OCI-M1 (cell line): ENCODE measurements at places on chromosomes 7 and 10.

DNA sequence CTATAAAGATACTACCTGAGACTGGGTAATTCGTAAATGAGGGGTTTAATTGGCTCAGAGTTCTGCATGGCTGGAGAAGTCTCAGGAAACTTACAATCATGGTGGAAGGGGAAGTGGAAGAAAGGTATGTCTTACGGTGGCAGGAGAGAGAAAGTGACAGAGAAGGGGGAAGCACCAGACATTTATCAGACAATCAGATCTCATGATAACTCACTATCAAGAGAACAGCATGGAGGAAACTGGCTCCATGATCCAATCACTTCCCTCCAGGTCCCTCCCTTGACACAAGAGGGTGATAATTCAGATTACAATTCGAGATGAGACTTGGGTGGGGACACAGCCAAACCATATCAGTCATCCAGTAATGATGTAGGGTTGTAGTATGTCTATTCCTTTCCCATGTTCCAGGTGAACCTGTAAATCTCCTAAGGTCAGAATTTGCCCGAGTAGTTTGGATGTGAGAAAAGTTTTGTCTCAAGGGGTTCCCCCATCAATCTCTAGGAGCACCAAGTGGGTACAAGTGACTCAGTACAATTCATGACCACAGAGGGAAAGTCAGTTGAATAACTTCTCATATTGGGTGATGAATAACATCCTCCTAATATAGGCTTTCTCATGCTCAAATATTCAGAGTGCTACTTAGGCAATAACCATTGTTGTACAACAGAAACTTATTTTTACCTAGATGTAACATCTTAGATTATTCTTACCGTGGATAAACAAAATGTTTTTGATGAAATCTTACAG is 39.7 kb upstream of the MTPN start:
- no peak for DNase-seq

DNA sequence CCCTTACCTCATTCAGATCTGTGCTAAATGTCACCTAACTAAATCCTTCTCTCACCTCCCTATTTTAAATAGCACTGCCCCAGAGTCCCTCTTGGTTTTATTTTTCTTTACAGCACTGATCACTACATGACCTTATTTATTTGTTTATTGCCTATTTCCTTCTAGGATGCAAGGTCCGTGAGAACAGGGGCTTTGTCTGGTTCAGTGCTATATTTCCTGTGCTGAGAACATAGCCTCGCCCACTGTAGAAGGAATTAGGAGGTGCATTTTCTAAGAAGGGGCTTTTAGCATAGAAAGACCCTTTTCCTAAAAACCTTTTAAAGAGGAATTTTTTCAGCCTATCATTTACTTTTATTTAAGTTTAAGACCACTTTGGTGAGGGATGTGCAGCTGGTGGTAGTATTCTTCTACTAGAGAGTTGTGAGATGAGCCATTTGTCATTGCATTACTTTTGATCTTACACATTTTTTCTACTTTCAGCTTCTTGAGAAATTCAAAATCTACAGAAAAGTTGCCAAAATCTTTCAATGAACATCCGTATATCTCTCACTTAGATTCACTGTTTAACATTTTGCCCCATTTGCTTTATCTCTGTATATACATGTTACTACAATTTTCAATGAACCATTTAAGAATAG is 13.5 kb upstream of the PCGF5 start:
- no peak for DNase-seq

- DNase-seq: no peak
Measured at GRCh38 chr10:26314265-26315013, 97.9 kb downstream of the GAD2 start.

DNA sequence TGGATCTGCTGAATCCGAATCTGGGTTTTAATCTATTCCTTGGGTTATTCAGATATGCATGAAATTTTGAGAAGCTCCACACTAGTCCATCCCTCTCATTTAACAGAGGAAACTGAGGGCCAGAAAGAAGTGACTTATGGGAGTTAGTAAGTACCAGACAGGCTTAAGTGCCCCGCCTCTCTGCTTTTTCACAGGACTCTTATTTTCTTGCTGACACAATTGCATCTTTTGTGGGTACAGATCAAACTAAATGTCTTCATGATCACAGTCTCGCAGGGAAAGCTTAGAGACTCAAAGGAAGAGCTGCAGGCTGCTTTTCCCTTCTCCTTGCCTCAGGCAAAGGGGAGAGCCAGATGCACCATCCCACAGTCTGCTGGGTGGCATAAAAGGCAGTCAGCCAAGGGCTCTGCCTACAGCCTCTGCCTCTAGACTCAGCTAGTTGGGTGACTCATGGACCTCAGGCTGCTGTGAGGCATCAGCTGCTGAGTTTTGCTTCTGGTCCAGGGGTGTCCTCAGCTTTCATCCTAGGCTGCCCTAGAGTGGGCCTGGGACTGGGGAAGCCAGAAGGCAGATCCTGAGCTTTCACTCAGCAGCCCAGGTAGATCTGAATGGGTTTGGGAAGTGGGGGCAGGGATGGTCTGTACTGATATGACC is 11.6 kb downstream of the GOLGA7B start:
- DNase-seq: no peak

- no peak for DNase-seq
Measured at GRCh38 chr10:80647173-80647833, 109.6 kb downstream of the SH2D4B start.

- DNase-seq: no peak
Measured at GRCh38 chr10:113161066-113161465, 211.0 kb downstream of the TCF7L2 start.

DNA sequence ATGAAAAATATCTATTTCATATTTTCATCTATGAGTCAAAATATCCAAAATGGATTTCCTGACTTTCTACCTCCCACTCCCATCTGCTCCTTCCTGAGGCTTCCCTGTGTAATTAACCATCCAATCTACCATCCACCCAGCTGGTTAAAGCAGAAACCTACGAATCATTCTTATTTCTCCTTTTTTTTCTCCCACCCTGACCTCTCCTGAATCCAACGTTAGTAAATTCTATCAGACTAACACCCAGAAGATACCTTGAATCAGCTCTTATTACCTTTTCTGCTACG is 3.7 kb upstream of the LIPF start:
- no peak for DNase-seq

DNA sequence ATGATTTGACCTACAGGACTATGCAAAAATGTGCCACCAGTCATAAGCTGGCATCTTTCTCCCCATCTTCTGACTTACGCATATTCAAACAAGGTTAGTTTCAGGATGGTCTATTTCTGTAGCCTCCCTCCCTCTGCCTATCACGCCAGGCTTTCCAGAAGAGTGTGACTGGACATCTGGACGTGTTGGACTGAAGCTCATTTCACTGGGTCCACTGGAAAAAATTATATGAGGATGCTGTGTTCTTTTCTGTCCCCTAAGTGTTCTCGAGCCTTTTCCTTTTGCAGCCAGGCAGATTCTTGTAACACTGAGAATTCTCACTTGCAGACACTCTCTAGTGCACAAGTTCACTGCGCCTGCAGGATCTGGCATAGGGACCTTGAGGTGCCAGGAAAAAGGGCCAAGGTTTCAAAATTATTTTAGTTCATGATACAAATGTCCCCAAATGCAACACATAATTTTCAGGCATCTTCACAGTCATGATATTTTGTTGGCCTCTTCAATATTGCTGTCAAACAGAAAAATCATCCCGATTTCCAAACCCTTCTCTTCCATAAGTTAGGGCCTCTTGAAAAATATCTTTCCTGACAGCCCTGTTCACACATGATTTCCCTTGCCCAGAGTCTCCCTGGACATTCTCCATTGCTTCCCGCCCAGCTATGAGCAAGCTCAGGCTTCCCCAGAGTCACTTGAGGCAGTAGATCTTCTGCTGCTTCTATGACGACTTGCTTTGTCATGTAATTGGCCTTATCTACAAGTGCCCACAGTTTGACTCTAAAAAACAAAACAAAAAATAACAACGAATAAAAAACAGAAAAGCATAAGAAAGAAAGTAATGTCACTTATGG is 170.4 kb downstream of the BMPER start:
- DNase-seq: peak; percentile 39

- no peak for DNase-seq
Measured at GRCh38 chr10:91424016-91424415, 13.9 kb downstream of the HECTD2 start.

GRCh38 chr7:120079704-120080103 is 193.3 kb upstream of the KCND2 start:
- DNase-seq: peak; percentile 32

- no peak for DNase-seq
Measured at GRCh38 chr7:94511718-94512117, 2.1 kb downstream of the CASD1 start.

DNA sequence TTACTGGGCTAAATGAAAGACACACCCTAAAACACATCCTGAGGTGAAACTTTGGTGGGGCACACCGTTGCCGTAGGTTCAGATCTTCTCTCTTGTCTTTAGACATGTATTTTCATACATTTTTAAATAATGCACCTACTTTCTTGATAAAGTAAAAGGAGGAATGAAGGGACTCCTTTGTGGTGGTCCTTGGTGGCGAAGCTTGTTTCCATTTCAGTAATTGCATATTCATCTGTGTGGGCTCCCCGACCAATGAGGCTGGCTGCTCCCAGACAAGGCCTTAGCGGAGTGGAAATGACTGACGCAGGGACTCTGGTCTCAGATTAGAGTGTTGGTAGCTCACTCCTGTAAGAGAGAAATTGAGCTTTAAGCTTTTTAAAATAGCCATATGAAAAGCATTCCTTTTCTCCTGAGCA is 815 bp downstream of the CCSER2 start:
- DNase-seq: peak; percentile 62

- DNase-seq: no peak
Measured at GRCh38 chr7:50497968-50498367, 47.8 kb upstream of the FIGNL1 start.

GRCh38 chr10:104303594-104304355 is 34.5 kb downstream of the ITPRIP start:
- DNase-seq: no peak

GRCh38 chr7:100852048-100852872 is at the start of gene SLC12A9:
Gene SLC12A9 (plus strand): TSS chr7:100852713. CDS start chr7:100854198, 1,485 bp downstream.
- peak; percentile 96 for DNase-seq

- DNase-seq: peak; percentile 46
Measured at GRCh38 chr7:26293569-26294308, 2.1 kb downstream of the SNX10 start.
